ENCODE measurements at places on chromosomes 6 and 20. TPM values are rescaled to one million over a fixed set of nuclear protein-coding genes. Genes with fewer than 3 reads are reported as not detected.
A peak's percentile ranks its signal among the peaks of the same experiment; 100 is the strongest.

The PI3 gene
- not detected for total RNA-seq

The ADGRF5 gene
- total RNA-seq, result not detected

The ANKRD66 gene
- not detected for total RNA-seq

- DNase-seq, result no peak
Observed at GRCh38 chr6:24223115-24223919, 97.3 kb downstream of the NRSN1 start.

GRCh38 chr20:55173601-55174000 is 698.2 kb downstream of the DOK5 start:
- DNase-seq, result peak; percentile 80

DNA sequence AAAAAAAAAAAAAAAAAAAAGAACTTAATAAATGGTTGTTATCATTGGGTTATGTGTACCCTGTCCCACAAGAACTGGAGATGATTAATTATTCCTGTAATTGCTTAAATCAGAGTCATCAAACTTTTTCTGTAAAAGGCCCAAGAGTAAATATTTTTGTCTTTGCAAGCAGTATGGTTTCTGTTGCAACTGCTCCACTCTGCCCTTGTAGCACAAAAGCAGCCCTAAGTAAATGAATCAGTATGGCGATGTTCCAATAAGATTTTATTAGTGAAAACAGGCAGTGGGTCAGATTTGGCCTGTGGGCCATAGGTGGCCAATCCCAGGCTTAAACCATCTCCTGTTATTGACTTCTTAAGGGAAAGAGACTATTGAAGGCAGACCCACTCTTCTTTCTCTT is 252.7 kb downstream of the TSHZ2 start:
- no peak for DNase-seq
